Esophagus muscularis mucosa (tissue), 4 donors: ENCODE measurements at places on chromosomes 5 and 9.

DNA sequence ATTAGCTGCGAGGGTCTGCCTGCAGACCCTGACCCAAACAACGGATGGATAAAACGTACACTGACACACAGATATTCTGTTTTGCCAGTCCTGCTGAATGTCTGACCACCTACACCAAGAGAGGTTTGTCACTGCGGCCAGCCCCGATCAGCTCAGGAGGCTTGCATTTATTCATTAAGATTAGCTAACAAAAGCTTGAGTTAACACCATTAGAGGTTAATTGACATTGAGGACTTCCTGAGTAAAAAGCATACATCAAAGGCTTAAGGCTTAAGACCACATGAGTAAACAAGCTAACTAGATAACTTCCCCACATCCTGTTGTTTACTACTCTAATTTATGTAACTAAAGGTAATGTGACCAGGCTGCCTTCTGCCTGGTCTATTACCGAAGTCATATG, 198.1 kb upstream of the TRPC7 start:
- no peak for DNase-seq

- no peak for DNase-seq
These were observed 40.8 kb upstream of the ROPN1L start for GRCh38 chr5:10400831-10401230.

GRCh38 chr9:109812331-109812730, 32.3 kb downstream of the PALM2AKAP2 start:
- no peak for DNase-seq

- DNase-seq, result no peak
These were observed 107.2 kb downstream of the TTLL11 start for GRCh38 chr9:121985792-121986494.

DNA sequence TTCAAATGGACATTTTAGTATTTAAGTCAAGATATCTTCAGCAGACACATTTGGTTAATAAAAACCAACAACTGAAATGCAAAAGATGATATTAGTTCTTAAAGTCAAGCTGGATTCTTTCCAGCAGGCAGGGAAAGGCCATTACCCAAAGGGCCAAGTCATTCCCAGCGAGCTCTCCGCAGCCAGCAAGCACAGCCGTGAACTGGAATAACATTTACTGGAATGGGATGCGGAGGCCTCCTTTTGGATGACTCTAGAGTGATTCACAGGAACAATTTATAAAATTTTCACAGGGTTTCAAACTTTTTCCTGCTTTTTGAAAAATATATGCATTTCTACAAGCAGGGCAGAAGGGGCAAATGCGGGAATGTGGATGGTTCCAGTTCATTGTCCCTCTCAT, 76.6 kb upstream of the DAB2 start:
- no peak for DNase-seq

DNA sequence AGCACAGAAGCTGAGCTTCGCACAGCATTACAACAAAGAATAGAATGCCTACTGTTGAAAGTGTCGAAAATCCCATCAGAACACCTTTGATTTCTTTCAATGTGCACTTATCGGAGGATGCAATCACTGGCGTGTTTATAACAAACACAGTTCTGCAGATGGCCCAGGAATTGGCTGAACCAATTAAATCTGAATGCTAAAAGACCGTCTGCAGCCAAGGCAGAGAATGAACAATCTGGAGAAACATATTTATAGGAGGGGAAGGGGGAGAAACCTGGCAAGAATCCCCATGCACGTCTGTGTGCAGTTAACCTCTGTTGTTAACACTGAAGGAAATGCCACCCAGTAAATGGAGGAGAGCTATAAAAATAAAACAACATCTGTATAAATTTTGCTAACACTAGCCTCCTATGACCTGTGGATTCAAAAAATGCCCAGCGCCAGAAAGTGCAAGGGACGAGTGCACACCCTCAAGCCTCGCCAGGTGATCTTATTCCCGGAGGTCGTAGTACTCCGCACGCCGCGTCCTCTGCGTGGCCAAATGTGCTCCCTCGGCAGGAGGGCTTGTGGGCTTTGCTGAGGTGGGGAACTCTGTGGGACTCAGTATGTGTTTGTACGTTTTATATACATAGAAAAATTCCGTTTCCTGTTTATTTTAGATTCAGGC, 56.8 kb downstream of the PTCH1 start:
- DNase-seq, result no peak

- DNase-seq, result no peak
These were observed 12.5 kb upstream of the PDE8B start for GRCh38 chr5:77197840-77198554.

DNA sequence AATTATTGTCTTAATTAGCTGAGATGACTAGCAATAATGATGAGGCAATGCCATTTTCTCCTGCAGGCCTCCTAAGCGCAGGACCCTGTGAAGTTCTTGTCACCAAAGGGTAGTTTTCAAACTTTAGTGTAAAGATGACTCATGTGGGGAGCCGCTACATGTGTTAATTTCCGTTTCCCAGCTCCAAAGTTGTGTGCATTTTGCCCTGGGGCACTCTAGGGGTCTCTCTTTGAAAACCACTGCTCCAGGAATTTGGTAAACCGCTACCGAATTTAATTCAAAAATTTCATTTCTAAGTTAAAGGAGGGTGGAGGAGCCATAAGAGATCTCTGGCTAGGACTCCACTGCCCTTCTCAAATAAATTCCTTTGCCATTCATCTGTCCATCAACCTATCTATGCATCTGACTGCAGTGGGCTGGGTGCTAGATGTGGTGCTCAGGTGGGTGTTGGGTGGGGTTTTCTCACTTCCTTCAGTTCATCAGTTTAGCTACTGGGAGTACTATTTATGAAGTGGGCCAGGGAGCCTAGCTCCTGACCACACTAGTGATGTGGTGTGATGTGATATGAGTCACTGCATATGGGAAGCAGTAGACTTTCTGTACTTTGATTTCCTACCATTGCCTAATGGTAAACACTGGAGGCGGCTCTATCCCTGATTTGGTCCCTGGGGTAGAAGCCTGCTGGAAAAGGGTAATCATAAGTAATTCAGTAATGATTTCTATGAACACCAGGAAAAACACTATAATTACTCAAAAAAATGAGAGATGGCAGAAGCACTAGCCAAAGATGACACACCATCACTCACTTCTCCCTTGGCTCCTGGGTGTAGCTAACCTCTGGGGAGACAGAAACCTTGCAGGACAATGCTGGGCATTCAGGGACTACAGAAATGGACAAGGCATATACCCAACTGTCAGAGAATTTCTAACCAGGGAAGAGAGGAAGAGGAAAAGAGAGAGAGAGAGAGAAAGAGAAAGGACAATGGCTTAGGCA, 4.0 kb upstream of the ZSWIM6 start:
- DNase-seq, result no peak

GRCh38 chr9:14692470-14693250, 572 bp downstream of the ZDHHC21 start:
- DNase-seq, result no peak

DNA sequence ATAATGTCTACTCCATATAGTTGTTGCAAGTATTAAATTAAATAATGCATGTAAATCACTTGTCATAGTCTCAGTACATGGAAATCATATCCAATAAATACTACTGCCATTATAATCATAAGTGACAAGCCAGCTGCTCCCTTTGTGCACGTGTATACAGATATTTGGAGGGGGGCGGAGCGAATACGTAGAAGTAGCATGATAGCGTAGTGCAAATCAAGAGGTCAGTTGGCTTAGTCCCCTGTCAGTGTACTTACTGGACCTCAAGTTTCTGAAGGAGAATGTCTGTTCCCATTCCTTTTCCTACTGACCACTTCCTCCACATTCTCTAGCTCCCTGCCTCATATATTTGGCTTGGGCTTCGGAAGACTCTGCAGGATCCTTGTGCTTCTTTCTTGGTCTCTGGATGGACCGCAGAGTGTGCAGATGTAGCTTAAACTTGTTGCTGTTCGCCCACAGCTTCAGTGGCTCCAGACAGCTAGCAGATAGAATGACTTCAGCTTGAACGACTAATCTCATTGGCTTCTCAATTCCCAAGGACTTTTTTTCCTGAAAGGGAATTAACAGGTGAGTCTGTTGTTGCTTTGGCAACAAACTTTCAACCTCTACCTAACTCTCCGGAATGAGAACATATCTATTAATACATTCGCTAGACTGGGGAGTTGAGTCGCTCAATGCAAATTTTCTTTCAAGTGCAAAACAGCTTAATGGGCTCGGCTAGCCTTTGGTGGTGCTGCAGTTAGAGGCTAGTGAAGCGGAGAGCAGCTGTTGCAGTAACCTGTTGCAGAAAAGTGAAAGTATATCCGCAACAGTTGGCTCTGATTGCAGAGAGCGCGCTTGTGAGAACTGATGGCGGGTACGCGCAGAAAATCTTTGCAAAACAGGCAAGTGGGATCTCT, at the start of gene PCDHB1:
Gene PCDHB1 (plus strand): TSS at position 753 of the 899 bp plus-strand sequence. CDS start 97 bp downstream, at position 850.
- no peak for DNase-seq

DNA sequence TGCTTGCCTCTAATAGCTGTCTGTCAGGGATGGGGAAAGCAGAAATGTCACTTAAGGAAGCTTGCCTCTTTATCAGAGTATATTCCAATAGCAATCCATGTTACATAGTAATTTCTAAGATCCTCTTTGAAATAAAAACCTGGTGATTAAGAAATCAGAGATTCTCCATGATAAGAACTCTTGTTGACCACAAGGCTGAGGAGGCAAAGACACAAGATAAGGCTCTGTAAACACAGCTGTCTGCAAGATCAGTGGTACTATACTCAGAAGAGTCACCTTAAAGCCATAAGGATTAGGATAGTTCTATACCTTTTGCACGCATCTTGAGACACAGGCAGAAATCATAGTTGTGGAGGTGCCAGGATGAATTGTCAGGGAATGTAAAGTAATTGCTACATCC, 40.3 kb downstream of the HEXB start:
- no peak for DNase-seq
